ENCODE measurements at places on chromosomes 7 and 10.
A peak's percentile ranks its signal among the peaks of the same experiment; 100 is the strongest.

DNA sequence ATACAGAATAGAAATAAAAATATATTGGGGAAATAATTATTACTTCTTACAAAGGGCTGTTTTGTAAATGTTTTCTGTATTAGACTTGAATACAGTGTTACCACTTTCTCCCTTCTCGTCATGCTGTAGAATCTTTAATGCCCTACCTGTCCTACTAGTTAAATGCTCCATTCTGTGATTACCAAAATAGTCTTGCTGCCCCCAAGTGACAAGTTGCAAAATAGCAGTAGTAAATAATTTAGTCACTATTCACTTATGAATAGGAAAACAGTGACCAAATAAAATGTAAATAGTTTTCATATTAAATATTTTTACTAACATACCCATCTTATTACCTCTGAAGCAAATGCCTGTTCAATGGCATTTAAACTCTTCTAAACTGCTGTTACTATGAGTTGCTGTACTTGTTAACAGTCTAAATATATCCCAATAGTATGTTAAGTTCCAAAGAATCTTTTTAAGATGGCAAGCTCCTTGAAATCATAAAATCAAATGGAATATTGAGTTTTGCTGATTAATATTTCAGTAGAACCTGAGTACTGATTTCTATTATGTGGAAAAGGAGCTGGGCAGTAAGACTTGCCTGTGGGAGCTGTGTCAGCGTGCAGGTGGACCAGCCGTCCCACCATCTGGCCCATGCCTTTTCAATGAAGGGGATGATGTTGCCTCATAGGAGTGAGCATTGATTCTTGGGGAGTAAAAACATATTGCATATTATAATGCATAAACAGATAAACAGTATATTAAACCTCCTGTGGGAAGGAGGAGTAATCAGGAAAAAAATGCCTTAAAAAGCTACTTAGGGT lies 18.1 kb upstream of the OIT3 start:
- peak; percentile 52 for DNase-seq

DNA sequence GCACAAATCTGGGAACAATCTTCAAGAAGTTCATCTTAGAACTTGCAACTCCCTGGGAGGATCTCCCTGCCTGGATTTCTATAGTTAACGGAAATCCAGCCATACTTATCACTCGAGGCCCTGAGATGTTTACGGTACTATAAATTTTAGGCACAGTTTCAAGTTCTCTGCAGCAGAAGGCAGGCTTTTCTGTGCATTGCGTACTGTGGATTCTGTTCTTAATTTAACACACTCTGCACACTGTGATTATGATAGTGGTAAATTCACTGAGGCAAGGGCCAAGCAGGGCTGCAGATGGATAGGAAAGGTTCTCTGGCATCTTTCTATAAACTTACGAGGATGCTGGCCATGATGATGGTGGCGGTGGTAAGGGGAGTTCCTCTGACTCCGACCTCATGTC lies 10.6 kb downstream of the INHBA start:
- DNase-seq = no peak

DNA sequence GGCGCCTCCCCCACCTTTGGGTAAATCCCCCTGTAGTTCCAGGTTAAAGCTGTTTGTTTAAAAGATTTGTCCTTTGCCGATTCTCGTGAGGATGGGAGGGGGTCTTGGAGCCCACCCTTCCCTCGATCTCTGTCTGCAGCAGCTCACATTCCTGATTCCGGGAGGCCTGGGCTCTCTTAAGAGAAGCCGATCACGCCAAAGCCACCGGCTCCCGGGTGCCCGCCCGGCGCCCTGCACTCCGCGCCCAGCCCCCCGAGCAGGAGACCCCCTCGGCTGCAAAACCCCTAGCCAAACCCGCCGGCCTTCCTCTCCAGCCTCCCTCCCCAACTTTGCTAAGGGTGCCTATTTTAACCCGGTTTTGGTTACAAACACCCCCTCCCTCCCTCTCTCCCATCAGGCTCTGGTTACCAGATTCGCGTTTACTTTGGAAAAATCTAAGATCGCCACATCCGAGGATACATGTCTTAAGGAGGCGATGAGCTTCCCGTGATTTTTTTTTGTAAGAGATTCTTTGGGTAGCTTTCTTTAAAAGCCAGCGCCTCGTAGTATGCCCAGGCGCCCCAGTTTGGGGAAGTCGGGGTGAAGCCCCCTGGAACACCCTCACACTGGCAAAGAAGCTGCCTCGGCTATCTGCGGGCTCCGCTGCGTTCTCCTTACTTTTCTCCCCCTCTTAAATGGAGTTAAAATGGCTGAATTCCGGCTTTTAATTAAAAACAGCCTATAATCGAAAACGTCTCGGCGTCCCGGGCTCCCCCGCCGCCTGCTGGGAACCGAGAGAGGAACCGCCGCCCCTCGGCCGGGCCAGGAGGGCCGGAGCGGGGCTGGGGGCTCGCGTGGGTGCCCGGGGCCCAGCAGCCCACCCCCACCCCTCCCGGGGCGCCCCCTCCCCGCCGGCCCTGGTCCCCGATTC lies 983 bp downstream of the TNRC18 start:
- peak; percentile 44 for DNase-seq

- DNase-seq = peak; percentile 24
Measured at GRCh38 chr7:157211690-157212089, 73.0 kb downstream of the UBE3C start.

GRCh38 chr10:19702215-19702614 lies 114.0 kb upstream of the PLXDC2 start:
- DNase-seq = peak; percentile 58

- DNase-seq = no peak
Measured at GRCh38 chr10:88721392-88721791, 15.3 kb downstream of the LIPK start.

DNA sequence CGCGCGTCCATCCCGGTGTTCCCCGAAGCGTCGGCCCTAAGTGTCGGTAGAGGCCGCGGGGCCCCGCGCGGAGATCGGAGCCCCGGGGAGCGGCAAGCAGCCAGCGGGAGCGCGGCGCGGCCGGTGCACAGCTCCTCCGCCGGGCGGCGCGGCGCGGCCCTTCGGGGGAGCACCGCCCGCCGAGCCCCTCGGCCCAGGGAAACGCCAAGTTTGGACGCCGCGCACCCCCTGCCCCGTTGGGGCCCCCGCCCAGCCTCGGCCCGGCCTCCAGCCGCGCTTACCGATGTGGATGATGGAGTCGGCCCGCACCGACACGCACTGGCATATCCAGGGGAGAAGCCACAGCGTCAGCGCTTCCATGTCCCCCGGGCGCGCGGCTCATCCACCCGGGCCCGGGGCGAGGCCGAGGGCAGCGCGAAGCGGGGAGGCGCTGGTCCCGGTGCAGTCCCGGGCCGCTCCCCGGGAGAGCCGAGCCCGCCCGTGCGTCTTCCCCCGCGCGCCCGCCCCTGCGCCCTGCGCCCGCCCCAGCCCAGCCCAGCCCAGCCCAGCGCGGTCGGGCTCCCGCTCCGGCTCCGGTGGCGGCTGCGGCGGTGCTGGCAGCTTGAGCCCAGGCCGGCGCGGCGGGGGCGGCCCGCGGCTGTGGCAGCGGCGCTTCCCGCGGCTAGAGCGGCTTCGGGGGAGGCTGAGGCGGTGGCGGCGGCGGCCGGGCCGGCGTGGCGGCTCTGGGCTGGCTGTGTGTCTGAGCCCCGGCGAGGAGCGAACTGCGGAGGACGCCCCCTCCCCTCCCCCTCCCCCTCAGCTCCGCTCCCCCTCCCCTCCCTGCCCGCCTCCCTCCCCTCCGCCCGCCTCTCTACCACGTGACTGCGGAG lies at the start of gene GRID1:
Gene GRID1 (minus strand): TSS at position 763 of the 869 bp plus-strand sequence.
- DNase-seq = no peak

- peak; percentile 31 for DNase-seq
Measured at GRCh38 chr7:22109761-22110160, 164.1 kb upstream of the CDCA7L start.

DNA sequence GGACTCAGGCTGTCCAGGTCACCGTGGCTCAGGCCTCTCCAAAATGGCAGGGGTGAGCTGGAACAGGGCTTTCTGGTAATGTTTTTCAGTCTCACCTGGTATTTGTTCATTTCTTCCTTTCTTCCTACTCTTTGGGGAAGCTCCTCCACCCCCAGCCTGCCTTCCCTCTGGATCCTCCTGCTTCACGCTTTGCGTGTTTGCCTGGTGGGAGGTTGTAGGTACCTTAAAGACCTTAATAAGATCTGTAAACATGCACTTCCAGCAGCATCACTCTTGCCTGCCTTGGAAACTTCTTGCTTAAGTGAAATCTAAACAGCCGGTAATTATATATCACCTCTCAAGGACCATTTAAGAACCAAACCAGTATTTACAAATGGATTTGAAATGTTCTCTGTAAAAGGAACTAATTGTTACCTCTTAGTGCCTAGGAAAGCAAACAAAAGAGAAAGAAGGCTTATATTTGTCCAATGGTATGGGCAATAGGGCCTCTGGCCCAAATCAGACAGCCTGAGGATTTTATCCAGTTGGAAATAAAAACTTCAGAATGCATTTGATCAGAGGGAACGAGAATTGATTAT lies 339.9 kb downstream of the CCSER2 start:
- DNase-seq = no peak

GRCh38 chr10:22912763-22913384 lies 15.0 kb upstream of the ARMC3 start:
- no peak for DNase-seq

GRCh38 chr7:149532654-149533053 lies 35.0 kb upstream of the ZNF746 start:
- DNase-seq = no peak

- DNase-seq = peak; percentile 64
Measured at GRCh38 chr10:71025535-71025934, 137.2 kb upstream of the PCBD1 start.

- DNase-seq = no peak
Measured at GRCh38 chr10:86182150-86182549, 184.4 kb downstream of the GRID1 start.

- DNase-seq = no peak
Measured at GRCh38 chr10:12056748-12057147, 12.0 kb upstream of the DHTKD1 start.

DNA sequence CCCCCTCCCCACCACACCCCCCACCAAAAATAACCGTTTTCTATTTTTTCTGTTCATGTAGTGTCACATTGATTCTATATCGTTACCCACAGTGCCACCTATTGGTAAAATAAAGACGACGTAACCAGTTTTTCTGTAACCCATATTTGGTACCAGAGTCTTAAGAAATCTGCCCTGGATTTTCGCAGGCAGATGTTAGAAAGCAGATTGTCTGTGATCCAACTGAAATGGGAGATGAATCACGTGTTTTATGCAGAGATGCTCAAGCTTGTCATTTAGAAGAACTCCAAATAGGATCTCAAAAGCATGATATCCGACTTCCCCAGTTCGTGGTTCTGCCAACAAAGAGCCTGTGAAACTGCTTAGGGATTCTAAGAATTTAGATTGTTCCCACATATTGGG lies 261.1 kb upstream of the CSTF2T start:
- DNase-seq = peak; percentile 43

DNA sequence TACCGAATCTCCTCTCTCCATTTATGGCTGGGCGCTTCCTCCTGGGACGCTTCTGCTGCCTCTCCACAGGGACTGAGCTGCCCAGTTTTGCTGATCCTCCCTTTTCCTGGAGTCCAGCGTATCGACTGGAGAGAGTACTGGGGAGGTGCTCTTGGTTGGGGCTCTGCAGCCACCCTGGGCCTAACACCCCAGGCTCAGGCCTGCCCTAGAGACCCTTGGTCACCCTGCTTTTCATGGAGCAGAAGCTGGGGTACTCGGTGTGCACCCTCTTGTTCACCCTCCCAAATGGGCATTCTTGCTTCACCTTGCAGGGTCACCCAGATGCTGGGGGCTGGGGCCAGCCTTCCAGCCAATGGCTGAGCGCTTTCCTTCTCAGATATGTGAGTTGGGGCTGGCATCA lies 88.8 kb upstream of the RET start:
- no peak for DNase-seq

GRCh38 chr10:16341637-16342036 lies 95.2 kb upstream of the PTER start:
- peak; percentile 62 for DNase-seq

DNA sequence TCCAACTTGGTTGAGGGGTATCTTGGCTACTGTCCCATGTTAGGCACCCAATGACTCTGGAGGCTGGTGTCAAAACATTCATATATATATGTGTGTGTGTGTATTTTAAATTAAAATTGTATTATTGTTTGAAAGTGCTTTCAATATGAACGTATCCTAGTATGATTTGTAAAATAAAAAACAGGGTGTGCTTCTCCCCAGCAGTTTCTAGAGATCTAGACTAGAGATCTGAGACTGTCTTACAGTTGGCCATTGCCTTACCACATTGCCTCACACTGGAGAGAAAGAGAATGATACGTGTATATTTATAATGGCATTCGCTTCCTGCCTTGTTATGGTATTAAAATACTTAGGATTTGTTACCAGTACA lies 1.2 kb downstream of the BAG3 start:
- DNase-seq = peak; percentile 75

DNA sequence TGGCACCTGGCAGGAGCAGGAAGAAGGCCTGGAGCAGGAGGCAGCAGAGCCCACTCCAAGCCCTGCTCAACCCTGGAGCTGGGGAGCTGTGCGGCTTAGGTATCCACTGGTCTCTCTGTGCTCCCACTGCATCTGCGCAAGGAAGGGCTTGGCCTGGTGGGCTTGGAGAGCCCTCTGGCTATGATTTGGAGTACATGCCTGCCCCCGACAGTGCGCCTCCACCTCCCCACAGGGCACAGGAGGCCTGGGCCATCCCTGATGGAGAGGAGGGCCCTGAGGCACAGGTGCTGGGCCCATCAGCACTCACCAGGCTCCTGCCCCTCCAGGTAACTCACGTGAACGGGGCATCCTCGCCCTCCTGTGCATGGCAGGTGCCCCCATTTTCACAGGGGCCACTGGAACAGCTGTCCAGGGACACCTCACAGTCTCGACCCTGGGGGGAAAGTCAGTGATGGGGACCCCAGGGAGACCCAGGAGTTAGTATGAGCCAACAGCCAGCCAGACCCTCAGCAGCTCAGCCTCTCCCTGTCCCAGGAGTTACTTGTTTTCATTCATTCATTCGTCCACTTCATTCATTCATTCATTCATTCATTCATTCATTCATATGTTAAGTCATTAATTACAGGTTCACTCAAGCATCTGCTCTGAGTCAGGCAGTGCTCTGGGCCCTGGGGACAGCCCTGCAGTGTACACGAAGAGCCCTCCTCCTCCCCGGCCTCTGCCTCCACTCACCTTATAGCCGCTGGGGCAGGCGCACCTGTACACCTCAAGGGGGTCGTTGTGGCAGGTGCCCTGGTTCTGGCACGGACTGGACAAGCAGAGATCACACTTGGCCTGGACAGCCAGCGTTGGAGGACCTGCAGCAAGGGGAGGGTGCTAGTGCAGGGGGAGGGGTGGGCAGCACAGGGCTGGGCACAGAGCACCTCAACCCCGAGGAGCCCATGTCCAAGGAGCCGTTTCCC lies 167.2 kb downstream of the SLIT1 start:
- DNase-seq = no peak

DNA sequence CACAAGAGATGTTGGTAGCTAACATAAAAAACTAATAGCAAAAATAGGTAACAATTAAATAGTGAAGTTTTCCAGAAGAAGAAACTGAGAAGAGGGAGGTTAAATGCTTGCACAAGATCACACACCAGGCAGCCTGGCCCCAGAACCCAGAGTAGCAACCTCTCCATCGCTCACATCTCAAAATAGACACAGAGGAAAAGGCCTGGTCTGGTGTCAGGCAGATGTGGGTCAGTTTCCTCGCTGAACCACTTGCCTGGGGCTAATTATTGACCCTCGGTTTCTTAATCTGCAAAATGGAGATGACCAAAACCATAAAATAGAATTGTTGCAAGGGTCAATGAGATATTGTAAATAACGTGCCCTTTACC lies 44.5 kb upstream of the STK17A start:
- DNase-seq = no peak

- DNase-seq = peak; percentile 28
Measured at GRCh38 chr10:115918812-115919211, 354.2 kb downstream of the GFRA1 start.
